ENCODE measurements at places on chromosomes 3 and 15.

- no peak for DNase-seq
Observed at GRCh38 chr3:16809993-16810392, 74.8 kb upstream of the PLCL2 start.

GRCh38 chr3:134649106-134649705 is 1.6 kb downstream of the KY start:
- DNase-seq, result no peak

- DNase-seq, result peak; percentile 24
Observed at GRCh38 chr3:51389423-51390183, 1.5 kb upstream of the RBM15B start.

GRCh38 chr3:123813876-123814275 is 70.3 kb downstream of the MYLK start:
- DNase-seq, result no peak

DNA sequence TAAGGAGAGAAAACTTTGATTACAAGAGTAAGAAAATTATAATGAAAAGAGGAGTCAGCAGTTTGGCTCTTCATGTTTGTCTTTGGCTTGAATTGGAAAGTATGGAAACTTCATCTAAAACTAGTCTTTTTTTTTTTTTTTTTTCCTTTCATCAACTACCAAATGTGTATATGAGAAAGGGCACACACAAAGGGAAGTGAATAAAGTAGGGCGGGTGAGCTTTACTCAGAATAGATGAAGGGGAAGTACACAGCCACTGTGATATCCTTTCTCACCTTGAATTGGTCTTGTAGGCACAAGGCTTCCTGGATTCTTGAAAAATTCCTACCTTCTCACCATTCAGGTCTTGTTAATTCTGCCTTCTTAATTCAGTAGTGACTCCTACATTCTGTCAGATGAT is 652.3 kb upstream of the KCNMB2 start:
- DNase-seq, result no peak

DNA sequence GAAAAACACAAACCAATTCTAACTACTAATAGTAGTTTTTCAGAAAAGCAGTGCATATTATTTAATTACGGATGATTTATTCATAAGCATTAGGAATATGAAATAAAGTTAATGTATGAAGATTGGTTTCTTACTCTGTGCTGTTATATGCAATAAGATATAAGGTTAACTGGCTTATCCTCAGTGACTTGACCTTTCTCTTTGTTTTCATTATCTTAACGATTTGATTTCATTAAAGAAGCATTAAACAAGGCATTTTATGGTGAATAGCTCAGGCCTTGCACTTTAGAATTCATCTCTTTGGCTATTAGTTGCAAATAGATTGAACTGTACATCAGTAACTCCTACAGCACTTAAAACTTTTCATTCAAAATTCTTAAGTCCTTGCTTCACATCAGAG is 28.9 kb downstream of the RAP2B start:
- no peak for DNase-seq

DNA sequence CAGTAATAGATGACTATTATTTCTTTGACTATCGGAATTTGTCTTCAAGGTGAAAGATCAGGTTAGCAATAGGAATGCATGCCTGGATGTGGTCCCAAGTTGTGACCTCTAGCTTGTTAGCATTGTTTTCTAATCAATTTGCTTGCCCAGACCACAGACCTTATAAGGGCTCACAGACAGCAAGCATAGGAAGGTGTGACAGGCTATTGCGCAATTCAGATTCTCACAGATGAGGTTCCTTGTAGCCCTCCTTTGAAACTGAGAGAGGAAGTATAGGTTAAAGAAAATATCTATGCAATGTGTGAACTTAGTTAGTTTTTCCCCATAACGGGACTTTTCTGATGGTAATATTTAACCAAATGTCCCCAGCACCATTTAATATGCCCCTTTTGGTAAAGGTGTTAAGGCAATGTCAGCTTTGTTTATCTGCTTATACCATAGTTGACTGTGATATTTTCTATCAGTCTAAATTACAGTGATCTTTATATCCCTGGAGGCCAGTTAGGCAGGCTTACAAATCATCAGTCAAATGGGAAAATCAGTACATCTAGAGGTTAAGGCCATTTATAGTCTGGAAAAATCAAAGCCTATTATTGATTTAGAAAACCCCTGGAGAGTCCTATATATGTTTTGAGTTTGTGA is 168.1 kb upstream of the MBNL1 start:
- DNase-seq, result no peak

DNA sequence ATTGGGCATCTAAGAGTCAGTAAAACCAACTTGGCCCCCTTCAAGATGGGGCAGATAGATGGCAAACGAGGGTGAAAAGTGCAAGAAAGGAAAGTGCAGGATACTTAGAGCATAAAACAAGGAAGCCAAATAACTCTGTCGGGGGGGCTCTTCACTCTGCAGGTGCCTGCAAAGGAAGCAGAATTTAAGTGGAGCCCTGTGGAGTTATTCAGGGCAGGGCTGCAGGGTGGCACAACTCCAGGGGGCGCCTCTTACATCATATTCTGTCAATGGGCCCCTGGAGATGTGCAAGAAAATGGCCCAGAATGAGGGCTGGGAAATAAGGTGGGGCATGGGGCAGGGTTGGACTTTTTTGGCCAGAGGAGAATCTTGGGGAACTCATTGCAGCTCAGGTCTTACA is 69.7 kb downstream of the CD47 start:
- DNase-seq, result no peak

- no peak for DNase-seq
Observed at GRCh38 chr15:88465633-88466224, 1.5 kb downstream of the MRPL46 start.

- no peak for DNase-seq
Observed at GRCh38 chr3:101144105-101144504, 150.9 kb upstream of the ABI3BP start.

DNA sequence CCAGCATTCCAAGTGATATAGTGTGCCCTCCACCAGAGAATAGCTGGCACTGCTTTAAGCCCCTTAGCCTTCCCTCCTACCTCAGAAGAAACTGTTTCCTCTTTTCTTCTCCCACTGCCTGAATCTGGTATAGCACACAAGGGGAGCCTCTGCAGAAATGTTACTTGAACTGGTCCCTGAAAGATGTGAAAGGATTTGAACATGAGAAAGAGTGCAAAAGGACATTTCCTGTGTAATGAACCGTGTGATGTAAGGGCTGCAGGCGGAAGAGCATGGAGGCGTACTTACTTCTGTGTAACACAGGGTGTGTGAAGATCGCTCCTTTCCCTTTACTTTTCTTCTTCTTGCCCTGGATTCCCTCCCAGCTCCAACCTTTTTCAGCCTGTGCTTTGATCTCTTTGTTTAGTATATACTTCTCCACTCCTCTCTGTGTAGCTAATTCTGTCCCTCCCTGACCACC is 8.4 kb downstream of the TMOD3 start:
- DNase-seq, result no peak

DNA sequence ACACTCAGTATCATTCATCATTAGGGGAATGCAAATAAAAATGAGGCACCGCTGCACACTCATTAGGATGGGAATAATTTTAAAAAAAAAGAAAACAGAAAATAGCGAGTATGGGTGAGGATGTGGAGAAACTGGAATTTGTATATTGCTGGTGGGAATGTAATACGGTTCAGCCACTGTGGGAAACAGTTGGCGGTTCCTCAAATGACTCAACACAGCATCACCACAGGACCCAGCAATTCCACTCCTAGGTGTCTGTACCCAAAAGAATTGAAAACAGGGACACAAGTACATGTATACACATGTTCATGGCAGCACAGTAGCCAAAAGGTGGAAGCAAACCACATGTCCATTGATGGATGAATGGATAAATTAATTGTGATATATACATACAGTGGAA is 35.2 kb upstream of the RFTN1 start:
- DNase-seq, result no peak

GRCh38 chr3:127655641-127656040 is 17.1 kb upstream of the ABTB1 start:
- DNase-seq, result no peak

DNA sequence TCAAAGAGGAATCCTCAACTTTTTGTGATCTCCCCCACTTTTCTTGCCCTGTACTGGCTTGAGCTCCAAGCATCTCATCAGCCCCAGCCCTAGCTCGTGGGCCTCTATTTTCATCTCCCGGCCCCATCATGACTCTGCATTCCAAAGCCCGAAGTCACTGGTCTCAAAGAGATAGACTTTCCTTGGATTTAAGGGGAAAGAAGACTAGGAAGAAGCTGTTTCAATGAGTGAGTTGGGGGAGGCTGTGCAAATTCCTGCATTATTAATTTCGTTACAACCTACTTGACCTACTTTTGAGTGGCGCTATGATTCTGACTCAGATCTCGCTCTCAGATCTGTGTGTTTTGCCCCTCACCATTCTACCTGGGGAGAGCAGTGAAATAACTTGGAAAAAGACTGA is 266.6 kb upstream of the TBL1XR1 start:
- no peak for DNase-seq

GRCh38 chr3:50478051-50478450 is 25.4 kb downstream of the CACNA2D2 start:
- no peak for DNase-seq

- DNase-seq, result no peak
Observed at GRCh38 chr3:62119139-62119538, 254.2 kb downstream of the FEZF2 start.

DNA sequence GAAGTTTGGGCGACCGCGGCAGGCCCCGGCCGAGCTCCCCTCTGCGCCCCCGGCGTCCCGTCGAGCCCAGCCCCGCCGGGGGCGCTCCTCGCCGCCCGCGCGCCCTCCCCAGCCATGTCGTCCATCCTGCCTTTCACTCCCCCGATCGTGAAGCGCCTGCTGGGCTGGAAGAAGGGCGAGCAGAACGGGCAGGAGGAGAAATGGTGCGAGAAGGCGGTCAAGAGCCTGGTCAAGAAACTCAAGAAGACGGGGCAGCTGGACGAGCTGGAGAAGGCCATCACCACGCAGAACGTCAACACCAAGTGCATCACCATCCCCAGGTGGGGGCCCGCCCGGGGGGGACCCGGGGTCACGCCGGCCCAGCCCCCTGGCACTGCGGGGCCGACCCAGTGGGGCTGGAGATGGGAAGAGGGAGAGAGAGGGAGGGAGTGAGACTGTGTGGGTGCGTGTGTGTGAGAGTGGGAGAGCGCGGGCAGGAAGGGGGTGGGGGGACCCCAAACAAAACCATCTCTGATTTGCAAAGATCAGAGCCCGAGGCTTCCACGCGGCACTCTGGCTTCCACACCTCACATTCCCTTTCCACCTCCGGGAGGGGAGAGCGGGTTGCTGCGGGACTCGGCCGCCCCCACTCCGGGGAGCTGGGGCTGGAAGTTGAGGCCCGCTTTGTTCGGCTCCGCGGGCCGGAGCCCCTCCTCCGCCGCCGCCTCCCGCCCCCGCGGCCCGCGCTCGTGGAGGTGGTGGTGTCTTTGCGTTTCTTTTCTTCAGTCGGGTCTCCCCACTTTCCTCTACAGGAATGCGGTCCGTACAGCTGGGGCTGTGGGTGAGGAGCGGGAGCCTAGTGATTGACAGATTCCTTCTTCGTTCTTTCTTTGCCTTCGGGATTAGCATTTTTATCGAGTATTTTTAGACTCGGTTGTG is 898 bp downstream of the SMAD3 start:
- DNase-seq, result no peak

GRCh38 chr3:197392961-197393360 is 94.5 kb upstream of the DLG1 start:
- DNase-seq, result no peak

GRCh38 chr3:173513123-173513522 is 115.6 kb downstream of the NLGN1 start:
- no peak for DNase-seq

DNA sequence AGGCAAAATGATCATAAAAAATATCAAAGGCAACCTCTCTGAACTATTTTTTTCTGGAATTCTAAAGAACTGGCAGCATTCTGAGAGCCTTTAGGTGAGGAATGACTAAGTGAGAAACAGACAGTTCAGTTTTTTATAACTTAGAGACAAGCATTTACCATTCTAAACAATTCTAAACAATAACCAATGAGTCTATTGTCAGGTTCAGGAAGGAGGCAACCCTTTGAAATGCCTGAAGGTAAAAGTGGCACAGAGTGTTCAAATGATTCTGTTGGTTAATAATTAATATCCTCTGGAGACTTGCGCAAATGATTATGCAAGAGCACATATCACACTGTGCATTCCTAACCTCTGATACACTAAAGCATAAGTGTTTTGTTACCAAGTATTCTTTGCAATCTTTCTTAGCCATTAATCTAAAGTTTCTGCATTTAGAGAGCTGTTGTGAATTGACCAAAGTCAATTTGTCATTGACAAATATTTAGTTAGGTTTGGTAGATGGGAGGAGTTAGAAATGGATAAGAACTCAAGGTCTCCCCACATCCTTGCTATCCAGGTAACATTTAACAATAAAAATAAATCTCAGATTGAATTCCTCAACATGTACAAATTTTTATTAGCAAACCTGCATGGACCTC is 9.2 kb upstream of the TGFBR2 start:
- no peak for DNase-seq

GRCh38 chr15:57806003-57806402 is 99.5 kb downstream of the POLR2M start:
- DNase-seq, result no peak

GRCh38 chr3:170907637-170908234 is 701 bp downstream of the EIF5A2 start:
- no peak for DNase-seq

- DNase-seq, result no peak
Observed at GRCh38 chr15:80945605-80946004, 44.0 kb downstream of the MESD start.

- DNase-seq, result no peak
Observed at GRCh38 chr3:194133661-194134230, 2.2 kb upstream of the HES1 start.

- DNase-seq, result no peak
Observed at GRCh38 chr3:187104342-187104741, 35.0 kb downstream of the RPL39L start.

DNA sequence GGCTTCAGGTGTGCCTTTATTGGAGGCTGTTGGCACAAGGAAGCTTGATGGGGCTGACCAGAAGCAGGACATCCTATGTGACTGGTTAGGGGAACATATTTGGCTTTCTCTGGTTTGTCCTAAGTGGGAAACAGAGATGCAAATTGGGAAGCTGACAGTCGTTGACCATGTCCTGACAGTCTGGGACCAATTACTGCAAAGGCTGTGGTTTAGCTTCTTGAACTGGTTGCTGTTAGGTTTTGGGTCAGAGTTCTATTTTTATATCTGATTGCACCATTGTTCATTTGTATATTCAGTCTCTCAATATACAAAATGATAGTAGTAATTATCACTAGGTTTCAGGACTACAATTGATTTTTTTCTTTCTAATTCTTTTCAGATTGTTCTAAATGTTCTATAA is 36.8 kb downstream of the SNTN start:
- no peak for DNase-seq

GRCh38 chr3:110881069-110881468 is 190.5 kb upstream of the NECTIN3 start:
- no peak for DNase-seq

DNA sequence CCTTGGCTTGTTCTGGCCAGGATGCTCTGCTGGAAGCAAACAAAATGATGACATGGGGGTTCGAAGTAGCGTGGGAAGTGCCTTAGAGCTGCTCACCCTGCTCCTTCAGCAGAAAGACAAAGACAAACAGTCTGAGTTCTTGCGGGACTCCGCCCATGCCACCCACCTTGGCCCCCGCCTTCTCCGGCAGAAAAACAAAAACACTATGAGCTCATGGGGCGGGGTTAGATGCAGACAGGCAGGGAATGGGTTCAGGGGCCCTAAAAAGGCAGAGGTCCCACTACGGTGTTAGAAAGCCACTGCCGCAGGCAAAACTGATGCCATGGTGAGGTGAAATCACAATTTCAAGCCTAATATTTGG is 9.7 kb upstream of the NCKIPSD start:
- no peak for DNase-seq

All from effector CD8-positive, alpha-beta T cell (primary cell).